GOT3 (cell line): ENCODE measurements at places on chromosomes 13 and 19.

DNA sequence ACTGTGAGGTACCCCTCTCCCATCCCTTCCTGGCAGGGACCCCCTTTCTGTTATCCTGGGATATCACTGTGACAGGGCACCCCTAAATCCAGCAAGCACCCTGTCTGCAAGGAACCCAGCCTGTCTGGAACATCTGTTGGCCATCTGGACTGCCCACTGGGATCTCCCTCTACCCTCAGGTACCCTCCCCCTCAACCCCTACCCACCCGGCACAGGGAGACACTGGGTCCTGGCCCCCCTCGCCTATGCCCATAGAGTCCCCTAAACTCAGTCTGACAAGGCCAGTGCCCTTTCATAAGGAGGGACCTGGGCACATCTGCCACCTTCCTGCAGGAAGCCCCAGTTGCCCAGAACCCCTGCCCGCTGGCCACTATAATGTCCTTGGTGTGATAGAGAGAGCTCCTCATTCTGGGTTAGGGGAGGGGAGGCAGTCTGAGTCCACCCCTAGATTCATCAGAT is 2.8 kb upstream of the SLC27A5 start:
- DNase-seq = no peak

DNA sequence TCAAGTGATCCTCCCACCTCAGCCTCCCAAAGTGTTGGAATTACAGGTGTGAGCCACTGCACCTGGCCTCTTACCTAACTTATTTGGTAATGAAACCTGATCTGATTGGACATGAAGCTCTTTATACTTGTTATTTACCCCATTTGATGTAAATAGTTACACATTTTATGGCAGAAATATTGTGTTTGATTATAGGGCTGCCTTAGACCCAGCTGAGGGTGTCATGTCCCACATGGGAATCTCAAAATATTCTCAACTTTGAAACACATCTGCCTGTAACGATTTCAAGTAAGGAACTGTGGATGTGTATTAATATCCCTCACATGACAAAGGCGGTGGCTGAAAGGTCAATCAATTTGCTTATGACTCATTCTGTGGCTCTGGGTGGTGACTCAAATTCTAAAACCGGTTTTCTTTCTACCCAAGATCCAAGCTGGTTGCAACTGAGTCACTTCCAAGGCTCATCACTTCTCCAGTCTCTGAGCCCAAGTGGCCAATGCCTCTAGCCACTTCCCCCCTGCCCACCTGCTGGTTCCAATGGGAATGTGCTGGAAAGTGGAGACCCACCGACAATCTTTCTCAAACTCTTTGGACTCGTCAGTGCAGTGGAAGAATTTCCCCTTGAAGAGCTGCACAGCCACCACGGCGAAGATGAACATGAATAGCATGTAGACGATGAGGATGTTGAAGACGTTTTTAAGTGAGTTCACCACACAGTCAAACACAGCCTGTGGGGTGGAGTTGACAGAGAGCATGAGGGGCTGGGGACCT is 110.9 kb downstream of the IER2 start:
- peak; percentile 21 for DNase-seq

GRCh38 chr19:18616023-18616422 is 3.4 kb downstream of the TMEM59L start:
- DNase-seq = no peak

DNA sequence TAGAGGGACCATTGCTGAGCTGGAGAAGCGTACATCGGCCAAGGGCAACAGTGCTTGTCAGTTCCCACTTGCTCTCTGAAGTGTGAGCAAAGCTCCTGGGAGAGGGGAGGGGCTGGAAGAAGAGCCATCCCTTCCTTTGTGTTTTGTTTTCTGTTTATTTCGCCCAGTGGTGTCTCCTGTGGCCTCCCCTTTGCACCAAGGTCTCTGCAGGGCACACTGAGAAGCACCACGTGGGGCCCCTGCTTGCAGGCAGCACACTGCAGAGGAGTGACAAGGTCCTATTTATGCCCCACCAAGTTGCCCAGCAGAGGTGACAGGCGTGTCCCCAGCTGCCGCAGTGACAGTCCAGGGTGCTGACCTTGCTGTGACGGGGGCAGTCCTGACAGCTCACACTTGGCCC is 24.0 kb downstream of the GRIN2D start:
- no peak for DNase-seq

DNA sequence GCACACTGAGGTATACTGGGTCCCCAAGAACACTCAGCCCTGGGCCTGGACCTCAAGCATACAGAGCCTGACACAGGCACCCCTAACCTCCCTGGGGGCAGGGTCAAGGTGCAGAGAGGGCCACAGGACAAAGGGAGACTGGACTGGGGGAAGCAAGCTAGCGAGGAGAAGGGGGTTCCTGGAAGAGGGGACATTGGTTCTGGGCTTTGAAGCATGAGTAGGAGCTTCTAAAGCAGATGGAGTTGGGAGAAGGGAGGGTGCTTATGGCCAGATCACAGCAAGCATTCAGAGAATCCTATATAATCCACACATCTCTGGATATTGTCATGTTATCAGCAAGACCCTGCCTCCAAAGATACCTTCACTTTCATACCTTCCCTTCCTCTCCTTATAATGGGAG is 3.2 kb downstream of the CIB3 start:
- no peak for DNase-seq

- no peak for DNase-seq
Measured at GRCh38 chr13:98847780-98848179, 95.3 kb upstream of the SLC15A1 start.

GRCh38 chr13:111034811-111035210 is 80.3 kb upstream of the ARHGEF7 start:
- DNase-seq = no peak
